ENCODE measurements at places on chromosomes 12 and 14.
A peak's percentile ranks its signal among the peaks of the same experiment; 100 is the strongest.

- no peak for DNase-seq
Measured at GRCh38 chr12:34302131-34302885, 280.0 kb downstream of the ALG10 start.

GRCh38 chr12:125104982-125105381 is 39.7 kb downstream of the AACS start:
- DNase-seq, result no peak

GRCh38 chr14:68854421-68854820 is 61.6 kb upstream of the ZFP36L1 start:
- DNase-seq, result peak; percentile 30

DNA sequence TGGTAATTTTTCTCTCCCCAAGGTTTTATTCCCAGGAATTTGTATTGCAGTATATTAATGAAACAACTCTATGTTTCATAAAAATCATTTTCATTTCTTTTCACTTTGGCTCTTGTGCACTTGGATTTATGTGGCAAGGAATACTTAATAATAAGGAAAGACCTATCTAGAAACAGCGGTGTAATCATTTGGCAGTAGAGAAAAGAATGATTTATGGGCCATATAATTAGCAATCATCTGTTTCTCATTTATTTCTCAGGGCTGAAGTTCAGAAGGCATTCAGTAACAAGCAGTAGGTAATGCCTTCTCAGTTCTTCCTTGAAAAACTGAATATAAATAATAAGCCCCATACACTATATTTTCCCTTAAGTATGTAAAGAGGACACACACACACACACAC is 172.6 kb downstream of the ANO4 start:
- no peak for DNase-seq

DNA sequence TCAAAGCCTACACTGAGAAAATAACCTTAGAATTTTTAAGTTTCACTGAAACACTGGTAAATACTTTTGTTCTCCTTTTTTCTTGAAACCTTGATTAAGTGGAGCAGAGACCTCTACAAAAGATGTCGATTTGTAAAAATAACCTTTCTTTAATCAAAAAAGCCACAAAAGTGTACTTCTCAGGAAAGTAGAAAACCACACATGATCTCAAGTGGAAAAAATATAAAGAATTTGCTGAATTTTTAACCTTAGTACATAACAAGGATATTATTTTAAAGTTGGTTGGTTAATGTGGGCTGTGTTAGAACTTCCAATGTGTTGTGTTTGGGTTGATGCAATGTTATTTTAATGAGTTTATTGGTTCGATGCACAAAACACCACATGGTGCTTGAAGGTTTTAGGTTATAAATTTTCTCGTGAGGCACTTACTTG is 8.6 kb downstream of the LGR5 start:
- DNase-seq, result no peak

Measured in CD4-positive, alpha-beta T cell (primary cell).